ENCODE measurements at places on chromosomes 12 and 14.

- no peak for DNase-seq
Measured at GRCh38 chr12:48128800-48129199, 9.6 kb downstream of the PFKM start.

DNA sequence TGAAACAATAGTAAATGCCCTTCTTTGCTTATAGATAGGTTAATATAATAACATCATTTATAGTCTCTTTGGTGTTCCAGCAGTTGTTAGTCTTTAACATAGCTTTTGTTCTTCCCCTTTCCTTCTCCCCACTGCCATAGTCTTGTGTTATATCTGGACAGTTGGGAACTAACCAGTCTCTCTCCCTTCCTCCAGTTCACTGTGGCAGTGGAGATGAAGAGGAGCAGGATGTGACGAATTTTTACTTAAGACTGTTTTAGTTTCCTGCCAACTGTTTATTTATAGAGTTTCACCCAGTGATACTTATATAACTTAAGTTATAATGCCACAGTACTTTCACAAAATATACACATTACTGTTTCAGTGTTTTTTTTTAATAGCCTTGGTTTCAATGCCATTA is 277.4 kb downstream of the PDZRN4 start:
- no peak for DNase-seq

DNA sequence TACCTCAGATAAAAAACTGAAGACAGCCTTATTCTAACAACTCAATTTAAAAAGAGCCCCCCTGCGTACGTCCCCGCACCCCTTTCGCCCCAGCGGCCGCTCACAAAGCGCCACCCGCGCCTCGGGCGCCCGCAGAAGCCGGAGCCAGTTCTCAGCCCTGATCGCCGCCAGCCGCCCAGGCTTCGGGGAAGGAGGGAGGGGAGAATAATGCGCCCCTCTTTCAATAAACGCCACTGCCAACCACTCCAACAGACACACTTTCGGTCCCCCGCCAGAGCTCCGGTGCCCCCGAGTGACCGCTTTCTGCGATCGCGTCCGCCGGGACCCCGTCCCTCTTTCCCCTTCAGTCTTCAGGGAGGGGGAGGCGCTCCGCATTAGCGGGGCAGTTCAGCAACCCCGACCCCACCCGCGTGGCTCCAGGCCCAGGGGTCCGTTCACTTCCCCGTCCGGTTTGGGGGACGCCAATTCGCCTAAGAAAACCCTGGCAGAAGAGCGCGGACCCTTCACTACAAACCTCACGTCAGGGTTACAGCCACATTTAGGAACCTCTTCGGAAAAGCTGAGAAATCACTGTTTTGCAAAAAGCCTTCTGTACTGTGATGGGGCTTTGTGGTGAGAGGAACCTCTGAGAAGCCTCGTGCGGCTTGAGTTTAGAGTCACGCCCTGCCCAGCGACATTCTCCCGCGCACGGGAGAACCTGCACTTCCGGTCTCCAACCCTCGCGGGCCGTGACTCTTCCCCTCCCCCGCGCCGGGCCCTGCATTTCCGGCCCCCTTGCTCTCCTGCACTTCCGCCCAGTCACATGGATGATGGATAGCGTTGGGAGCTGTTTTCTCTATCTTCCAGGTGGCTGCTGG is 18.7 kb downstream of the FOXG1 start:
- peak; percentile 46 for DNase-seq

GRCh38 chr12:124493809-124494750 is 73.3 kb downstream of the NCOR2 start:
- DNase-seq: no peak

DNA sequence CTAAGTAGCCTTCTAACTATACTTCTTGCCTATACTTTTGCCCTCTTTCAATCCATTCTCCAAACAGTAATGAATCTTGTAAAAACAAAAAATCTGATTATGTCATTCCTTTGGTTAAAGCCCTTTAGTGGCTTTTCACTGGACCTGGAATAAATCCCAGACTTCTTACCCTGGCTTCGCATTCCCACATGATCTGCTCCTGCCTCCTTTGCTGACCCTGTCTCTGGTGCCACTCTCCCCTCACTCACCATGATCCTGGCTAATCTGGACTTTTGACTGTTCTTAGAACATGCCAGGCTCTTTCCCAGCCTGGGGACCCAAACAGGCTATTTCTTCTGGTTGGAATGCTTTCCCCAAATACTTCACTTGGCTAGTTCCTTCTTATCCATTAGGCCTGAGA is 7.9 kb downstream of the MIA2 start:
- no peak for DNase-seq

GRCh38 chr12:132407451-132407961 is 78.1 kb upstream of the GALNT9 start:
- DNase-seq: no peak

DNA sequence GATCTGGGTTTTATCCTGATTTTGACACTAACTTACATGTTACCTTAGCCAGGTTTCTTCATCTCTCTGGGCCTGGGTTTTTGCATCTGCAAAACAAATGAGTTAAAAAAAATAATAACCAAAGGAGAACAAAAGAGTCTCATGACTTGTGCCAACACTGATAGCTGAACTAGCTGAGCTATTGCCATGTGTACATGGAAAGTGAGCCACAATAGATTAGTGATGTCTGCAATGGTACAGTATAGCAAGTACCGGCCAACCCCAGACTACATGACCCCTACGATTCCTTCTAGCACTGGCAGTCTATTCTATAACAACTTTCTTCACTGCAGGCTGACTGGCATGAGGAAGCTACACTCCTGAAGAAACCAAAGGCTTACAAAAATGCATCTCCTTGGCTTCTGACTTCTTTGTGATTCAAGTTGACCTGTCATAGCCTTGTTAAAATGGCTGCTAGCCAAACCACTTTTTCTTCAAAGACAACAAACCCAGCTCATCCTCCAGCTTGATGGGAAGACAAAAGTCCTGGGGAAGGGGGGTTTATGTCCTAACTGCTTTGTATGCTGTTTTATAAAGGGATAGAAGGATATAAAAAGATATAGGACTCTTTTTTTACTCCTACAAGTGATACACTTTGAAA is 123.7 kb downstream of the DAD1 start:
- DNase-seq: peak; percentile 5

DNA sequence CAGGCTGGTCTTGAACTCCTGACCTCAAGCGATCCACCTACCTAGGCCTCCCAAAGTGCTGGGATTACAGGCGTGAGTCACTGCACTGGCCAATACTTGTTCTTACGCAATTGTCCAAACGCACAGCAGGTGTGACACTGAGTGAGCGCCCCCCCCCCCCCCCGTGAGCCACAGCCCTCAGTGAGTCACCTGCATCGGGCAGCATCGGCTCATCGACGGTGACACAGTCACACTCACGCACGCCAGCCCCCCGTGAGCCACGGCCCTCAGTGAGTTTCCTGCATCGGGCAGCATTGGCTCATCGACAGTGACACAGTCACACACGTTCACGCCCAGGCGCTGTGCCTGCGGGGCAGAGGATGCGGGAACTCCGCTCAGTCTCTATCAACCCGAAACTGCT is 42.5 kb downstream of the GALNT9 start:
- peak; percentile 11 for DNase-seq

GRCh38 chr12:7917392-7918267 is 18.4 kb downstream of the SLC2A3 start:
- DNase-seq: peak; percentile 23

GRCh38 chr12:109555431-109556315 is 17.6 kb downstream of the MMAB start:
- no peak for DNase-seq

DNA sequence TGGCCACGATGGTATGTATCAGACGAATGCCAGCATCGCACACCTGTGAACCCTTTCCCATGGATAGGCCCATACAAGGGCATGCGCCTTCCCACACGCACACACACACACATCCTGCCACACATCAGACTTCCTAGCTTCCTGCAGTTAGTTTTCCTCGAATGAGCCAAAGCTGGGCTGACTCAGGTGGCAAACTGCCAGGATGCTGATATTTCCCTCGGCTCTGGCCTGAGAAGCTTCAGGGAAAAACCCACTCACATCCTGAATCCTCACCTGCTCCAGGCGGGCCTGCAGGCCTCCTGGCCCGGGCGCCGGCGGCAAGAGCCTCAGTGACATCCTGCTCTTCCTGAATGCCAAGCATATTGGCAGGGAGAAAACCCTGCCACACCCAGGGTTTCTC is 22.4 kb downstream of the CALM1 start:
- peak; percentile 96 for DNase-seq

GRCh38 chr12:14238221-14238792 is 127.2 kb upstream of the ATF7IP start:
- DNase-seq: peak; percentile 11

DNA sequence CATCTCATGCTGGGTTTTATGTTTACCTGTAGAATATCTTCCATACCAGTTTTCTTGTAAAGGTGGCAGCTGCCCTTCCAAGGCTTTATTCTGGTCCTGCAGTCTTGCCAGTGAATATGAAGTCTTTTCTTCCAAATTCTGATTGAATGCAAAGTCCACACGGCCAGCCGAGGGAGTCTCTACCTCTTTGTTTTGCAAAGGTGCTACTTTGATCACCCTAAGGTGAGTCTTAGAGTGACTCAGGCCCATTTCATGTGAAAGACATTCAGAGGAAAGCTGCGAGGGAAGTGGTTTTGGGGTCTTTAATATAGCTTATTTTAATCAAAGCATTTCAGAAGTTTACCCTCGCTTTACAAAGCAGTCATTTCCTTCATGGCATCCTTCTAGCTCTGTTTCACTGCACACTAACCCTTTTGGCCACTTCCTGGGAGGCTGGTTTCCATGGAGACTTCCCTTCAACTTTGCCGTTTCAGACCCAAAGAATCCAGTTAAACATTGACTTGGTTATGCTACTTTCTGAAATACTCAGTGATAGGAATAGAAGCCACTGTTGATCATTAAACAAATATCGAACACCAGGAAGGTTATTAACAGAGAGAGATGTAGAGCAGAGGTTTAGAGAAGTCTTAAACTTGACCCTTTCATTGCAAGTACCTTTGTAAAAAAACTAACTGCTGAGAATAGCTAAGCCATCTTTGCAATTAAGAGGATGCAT is at the start of gene CCDC198:
Gene CCDC198, minus strand, starts transcription at position 391 of the 715 bp plus-strand sequence. Its CDS starts 142 bp downstream, at position 249.
- DNase-seq: no peak

- DNase-seq: no peak
Measured at GRCh38 chr12:121227294-121227693, 17.4 kb downstream of the P2RX4 start.

GRCh38 chr12:11882301-11883019 is 188.3 kb upstream of the BCL2L14 start:
- no peak for DNase-seq

GRCh38 chr12:112357214-112357613 is 25.0 kb downstream of the HECTD4 start:
- no peak for DNase-seq

DNA sequence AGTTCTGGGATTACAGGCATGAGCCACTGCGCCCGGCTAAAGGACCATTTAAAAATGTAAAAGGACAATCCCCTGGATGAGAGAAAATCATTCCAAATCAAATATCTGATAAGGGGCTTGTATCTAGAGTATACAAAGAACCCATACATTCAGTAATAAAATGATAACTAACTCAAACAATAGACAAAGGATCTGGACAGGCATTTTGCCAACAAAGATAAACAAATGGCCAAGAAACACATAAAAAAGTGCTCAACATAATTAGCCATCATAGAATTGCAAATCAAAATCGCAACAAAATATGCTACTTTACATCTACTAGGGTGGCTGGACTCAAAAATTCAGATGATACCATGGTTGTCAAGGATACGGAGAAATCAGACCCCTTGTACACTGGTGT is 8.5 kb upstream of the BICD1 start:
- DNase-seq: no peak

DNA sequence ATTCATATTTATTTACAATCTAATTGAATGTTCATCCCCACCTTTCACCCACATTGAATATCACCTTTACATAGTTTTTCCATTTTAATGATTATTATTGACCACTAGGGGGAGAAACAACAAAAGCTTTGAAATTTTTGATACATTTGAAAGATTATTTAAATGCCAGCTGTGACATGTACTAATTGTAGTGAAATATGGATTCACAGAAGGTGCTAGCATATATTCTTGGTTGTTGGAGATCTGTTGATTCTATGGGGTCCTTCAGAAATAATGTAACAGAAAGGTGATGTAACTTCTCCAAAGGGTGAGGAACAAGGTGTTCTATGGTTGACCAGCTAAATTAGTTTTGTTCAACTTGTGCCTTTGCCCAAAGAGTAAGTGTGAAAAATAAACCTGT is 22.4 kb upstream of the GPR33 start:
- DNase-seq: peak; percentile 26

DNA sequence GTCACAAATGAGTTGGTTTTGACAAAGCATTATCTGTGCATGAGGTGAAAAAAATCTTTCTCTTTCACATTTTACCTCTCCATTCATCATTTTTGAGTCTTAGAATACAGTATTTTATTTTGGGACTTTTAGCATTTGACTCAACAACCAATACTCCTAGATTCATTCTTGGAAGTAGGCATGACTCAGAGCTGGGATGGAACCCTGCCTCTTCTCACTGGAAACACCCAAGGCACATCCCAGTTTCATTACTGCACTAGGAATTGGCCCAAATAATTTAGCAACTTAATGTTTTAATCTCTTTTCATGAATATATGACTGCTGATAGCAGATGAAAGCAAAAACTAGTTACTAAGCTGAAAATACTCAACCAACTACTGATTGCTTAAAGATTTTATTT is 3.3 kb upstream of the PDZRN4 start:
- no peak for DNase-seq

- no peak for DNase-seq
Measured at GRCh38 chr12:81325086-81325485, 247.2 kb downstream of the ACSS3 start.

- no peak for DNase-seq
Measured at GRCh38 chr14:51807356-51807755, 53.1 kb upstream of the GNG2 start.

GRCh38 chr14:41289025-41289424 is 317.7 kb upstream of the LRFN5 start:
- no peak for DNase-seq

DNA sequence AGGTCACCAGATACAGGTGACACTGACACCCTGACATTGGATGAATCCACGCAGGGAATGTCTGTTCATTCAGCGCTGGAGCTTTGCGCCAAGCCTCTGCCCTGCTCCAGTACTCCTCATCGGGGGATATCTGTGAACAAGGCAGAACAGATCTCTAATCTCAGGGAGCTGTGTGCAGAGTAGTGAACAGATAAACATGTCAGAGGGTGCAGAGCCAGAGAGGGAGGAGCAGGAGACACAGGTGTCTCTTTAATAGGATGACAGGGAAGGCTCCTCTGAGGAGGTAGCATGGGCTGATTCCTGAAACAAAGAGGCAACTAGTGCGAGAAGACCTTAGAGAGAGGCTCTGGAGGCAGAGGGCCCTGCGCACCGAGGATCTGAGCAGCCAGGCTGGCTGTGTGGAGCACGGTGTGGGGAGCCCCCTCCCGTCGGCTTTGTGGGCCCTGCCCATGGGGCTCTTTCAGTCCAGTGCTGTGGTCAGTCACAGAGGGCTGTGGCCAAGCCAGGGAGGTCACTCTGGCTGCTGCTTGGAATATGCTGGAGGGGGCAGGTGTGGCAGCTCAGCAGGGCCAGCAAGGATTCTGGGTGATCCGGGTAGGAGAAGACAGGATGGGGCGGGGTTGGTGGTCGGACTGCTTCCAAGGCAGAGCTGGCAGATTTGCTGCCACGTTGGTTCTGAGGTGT is 55.6 kb downstream of the TECPR2 start:
- no peak for DNase-seq

- DNase-seq: no peak
Measured at GRCh38 chr12:66191547-66192126, 2.6 kb downstream of the IRAK3 start.
